ENCODE measurements at places on chromosomes 13 and 19.

- DNase-seq, result no peak
Measured at GRCh38 chr19:13797058-13797440, 1.8 kb downstream of the ZSWIM4 start.

DNA sequence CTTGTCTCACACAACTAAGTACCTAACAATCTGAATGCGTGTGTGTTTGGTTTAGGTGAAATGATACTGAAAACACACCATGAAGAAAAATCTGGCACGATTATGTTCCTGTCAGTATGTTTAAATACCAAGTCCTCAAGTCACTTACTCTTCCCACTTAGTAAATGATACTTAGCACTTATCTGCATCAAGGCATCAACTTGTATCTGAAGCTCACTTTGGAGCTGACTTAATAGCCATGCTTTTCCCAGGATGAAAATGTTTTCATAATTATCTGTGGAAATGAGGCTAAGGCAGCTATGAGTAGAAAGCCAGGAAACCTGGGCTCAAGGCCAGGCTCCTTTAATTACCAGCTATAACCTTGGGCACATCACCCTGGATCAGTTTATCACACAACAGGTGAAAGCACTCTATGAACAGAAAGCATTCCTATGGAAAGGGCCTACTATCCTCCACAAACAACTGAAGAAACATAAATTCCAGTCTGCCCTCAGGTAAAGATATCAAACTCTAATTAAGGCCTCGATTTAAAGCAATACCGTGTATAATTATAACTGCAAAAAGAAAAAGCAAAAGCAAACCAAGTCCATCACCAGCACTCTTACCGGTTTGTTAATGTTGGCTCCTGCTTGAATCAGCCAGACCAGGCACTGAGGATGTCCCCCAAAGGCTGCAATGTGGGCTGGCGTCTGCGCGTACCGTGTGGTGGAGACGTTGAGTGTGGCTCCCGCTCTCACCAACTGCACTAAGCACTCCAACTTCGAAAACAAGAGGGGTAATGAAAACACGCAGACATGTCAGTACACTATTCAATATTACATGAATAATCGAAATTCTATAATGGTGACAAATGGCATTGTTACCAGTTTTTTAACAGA, 4.6 kb downstream of the ANKRD10 start:
- no peak for DNase-seq

DNA sequence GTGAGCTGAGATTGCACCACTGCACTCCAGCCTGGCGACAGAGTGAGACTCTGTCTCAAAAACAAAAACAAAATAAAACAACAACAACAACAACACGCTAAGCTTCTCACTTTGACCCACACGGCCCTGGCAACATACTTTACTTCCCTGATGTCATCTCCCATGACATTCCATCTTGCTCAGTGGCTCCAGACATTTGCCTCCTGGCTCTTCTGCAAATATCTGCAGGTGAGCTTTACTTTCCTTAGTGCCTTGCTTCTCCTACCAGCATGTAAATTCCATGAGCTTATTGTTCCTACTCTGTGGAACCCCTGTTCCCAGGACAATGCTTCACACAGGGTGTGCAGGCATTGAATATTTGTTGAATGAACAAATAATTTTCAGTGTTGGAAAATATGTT, 205.6 kb upstream of the TMTC4 start:
- DNase-seq, result no peak

- DNase-seq, result no peak
Measured at GRCh38 chr19:35304036-35304435, 12.1 kb downstream of the MAG start.

- no peak for DNase-seq
Measured at GRCh38 chr19:53657778-53658177, 26.0 kb downstream of the DPRX start.

GRCh38 chr13:100549316-100549715, 39.3 kb downstream of the GGACT start:
- no peak for DNase-seq

- no peak for DNase-seq
Measured at GRCh38 chr13:73231471-73231870, 172.7 kb downstream of the KLF5 start.

GRCh38 chr19:32219881-32220472, 125.4 kb upstream of the ZNF507 start:
- no peak for DNase-seq

DNA sequence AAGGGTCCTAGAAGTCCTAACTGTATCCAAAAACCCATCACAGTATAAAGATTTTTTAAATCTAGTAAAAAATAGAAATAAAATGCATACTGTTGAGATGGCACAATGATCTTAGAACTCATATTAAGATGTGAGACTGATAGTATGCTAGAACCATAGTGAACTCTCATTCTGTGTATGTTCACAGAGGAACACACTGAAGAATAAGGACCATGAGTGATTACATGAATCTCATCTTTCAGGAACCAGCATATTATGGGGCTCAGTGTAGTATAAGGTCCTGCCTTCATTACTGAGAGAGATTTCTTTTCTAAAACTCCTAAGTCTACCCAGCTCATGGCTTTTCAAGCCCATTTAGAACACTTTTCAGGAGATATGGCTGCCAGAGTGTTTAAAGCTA, 59.8 kb upstream of the RFC3 start:
- no peak for DNase-seq

DNA sequence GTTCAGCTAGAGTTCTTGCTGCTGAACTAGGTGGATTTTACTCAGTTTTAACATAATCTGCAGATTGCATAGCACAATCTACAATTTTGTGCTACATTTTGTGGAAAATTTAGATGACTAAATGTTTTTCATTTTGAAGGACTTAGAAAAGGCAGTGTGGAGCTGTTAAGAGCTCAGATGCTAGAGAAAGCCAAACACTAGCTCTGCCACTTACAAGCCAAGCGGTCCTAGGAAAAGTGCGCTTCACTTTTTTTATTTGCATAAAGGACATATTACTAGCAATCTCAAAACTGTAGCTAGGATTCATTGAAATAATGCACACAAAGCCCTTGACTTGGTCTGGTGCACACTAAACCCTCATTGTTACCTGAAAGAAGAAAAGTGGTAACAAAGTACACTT, 8.1 kb upstream of the CSNK1A1L start:
- DNase-seq, result no peak

GRCh38 chr19:1450735-1451731, 1.1 kb downstream of the APC2 start:
- DNase-seq, result no peak

DNA sequence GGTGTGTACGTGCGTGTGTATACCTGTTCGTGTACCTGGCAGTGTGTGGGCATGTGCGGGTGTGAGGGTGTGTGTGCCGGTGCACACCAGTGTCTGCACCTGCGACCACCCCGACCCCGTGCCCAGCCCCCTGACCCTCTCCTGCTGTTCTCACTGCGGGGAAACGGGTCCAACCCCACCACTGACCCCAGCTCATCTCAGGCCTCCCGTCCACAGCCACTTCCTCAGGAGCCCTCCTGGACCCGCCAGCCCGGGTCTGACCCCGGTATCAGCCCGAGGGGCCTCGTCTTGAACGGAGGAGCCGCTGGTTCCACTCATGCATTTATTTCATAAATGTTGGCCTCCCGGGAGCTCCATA, 23.8 kb upstream of the ONECUT3 start:
- DNase-seq, result no peak

GRCh38 chr19:391207-391557, 17.8 kb downstream of the C2CD4C start:
- DNase-seq, result no peak

GRCh38 chr19:54481326-54481930, 8.3 kb upstream of the CDC42EP5 start:
- DNase-seq, result no peak

DNA sequence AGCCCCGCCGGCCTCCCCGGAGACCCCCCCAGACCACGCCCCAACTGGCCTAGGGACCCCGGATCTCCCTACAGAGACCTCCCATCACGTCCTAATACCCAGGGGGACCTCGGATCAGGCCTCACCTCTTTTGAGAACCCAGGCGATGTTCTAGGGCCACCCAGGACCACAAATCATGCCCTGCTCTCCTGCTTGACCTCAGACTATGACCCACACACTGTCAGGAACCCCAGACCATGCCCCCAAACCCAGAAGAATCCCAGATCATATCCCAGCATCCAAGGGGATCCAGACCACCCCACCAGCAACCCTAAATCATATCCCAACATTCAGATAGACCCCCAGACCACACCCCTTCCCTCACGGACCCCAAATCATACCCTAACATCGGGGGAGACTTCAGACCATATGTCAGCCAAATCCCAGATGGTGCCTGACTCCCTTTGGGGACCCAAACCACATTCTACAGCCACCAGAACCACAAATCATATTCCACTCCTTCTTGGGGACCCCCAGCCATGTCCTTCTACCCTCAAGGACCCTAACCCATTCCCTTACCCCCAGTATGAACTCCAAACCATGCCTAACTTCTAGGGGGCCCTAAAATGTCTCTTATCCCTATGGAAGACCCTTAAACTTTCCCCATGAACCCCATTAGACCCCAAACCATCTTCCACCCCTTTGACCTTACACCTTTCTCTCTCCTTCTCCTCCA, 611 bp upstream of the LRFN1 start:
- DNase-seq, result no peak

DNA sequence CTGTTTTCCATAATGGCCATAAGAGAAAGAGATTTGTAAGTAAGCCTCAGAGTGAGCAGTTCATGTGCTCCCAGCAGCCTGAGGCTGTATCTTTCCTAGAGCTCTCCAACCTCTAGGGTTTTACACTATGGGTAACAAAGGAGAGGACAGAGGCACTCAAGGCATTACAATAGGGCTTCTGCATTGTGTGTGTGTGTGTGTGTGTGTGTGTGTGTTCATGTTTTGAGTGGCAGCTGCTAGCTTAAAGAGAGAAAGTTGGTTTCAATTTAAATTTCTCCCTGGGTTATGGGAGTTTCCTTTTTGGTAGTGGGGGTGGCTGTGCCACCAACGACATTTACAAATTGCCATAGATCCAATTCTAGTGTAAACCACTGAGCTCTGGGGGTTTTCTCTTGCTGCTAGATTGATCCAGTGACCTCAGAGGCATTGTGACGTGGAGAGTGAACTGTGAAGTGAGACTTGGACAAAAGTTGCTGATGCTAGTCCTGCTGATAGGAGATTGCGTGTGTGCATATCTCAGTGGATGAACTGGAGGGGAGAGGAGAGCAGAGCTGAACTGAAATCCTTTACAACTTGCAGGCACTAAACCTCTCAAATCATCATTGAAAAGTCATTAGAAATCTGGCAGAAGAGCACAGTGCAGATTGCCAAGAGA, 67.2 kb upstream of the OLFM4 start:
- DNase-seq, result no peak

DNA sequence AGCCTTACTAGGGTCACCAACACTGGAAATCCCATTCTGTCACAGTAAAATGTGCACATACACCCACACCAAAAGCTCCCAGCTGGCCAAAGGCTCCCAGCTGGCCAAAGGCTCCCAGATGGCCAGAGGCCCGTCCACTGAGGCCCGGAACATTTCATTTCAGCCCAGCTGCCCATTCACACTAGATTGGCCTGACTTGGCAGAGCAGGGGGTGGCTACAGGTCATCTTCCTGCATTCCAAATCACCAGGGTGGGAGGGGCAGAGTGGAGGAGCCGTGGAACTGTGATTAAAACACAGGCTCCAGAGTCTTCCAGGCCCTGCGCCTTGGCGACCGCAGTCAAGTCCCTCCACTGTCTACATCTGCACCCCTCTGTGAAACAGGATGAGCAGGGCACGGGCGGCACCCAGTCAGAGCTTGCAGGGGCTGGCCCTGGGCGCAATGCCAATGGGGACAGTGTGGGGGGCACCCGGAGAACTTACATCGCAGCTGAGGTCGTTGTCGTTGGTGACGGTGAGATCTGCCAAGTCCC, 10.1 kb upstream of the PRKD2 start:
- DNase-seq, result no peak

GRCh38 chr13:98488736-98489135, 88.2 kb downstream of the STK24 start:
- no peak for DNase-seq

- DNase-seq, result no peak
Measured at GRCh38 chr19:18768046-18768771, 22.9 kb downstream of the COMP start.

GRCh38 chr19:5891938-5892771, 11.4 kb downstream of the NDUFA11 start:
- no peak for DNase-seq

- no peak for DNase-seq
Measured at GRCh38 chr13:49584771-49585182, 581 bp downstream of the RCBTB1 start.

DNA sequence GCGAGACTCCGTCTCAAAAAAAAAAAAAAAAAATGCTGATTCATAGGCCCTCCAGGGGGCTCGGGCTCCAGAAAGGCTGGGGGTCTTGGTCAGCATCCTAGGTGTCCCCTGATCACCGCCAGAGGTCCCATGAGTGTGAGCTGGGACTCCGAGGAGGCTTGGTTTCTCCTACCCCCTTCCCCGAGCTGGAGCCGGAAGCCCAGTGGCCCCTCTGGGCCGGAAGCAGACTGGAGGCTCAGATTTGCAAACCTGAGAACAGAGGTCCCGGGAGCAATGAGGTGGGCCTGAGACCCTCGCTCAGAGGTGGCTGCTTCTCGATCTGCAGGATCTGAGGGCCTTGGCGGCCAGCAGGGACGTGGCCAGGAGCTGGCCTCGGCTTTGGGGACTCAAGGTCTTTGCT, 41.5 kb downstream of the EFNA2 start:
- DNase-seq, result no peak

DNA sequence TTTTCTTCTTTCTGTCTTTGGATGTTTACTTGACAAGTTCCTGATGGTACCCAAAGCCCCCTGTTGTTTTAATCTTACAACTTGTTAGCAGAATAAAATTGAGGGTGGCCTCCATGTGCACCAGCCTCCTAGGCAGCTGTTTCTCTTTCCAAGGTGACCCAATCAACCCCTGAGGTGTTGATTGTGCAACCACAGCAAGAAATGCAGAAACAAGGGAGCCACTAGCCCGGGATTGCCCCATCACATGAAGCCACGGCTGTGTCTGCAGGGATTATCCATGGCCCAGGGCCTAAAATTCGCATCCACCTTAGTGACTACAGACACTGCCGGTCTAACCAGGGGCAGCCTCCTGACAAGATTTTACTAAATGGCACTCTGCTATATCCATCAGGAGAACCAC, 14.4 kb downstream of the CEACAM4 start:
- no peak for DNase-seq

DNA sequence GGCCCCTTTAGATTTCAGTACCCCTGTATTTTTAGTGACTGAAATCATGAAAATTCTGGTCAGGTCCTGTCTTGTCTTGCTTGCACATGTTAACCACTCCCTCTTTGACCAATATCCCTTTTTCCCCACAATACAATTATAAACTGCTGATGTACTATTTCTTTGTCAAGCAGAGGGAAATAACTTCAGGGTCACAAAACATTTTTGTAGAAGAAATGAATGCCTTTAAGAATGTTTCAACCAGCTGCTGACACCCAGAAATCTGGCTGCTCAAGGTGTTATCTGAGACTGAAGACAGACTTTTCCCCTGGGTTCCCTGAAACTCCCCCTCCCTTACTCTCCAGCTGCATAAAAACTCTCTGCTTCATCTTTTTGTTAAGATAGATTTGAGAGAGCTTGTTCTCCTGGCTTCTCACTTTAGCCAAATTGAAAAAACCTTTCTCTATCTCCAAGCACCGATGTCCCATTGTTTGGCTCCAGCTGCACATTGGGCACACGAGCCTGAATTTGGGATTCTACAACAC, 18.4 kb upstream of the ACOD1 start:
- DNase-seq, result no peak

- no peak for DNase-seq
Measured at GRCh38 chr19:10870501-10870954, 825 bp upstream of the CARM1 start.

Data from stimulated activated CD4-positive, alpha-beta T cell treated with anti-CD3 and anti-CD28 coated beads, Interleukin-15, amount 100 ng/mL, for 1 hour (primary cell).